NCI-H524 (cell line): ENCODE measurements at places on chromosomes 7 and 10.

- peak; percentile 89 for DNase-seq
Measured at GRCh38 chr7:90625562-90625961, 29.4 kb downstream of the CDK14 start.

GRCh38 chr7:28446131-28446530 lies 33.8 kb downstream of the CREB5 start:
- DNase-seq, result no peak

GRCh38 chr7:30755384-30756154 lies 3.6 kb downstream of the INMT start:
- DNase-seq, result no peak

GRCh38 chr10:5546891-5547680 lies 22.3 kb downstream of the CALML3 start:
- no peak for DNase-seq

- no peak for DNase-seq
Measured at GRCh38 chr10:74055383-74056049, 57.6 kb downstream of the VCL start.

GRCh38 chr10:98320486-98321185 lies 52.6 kb upstream of the LOXL4 start:
- DNase-seq, result no peak

DNA sequence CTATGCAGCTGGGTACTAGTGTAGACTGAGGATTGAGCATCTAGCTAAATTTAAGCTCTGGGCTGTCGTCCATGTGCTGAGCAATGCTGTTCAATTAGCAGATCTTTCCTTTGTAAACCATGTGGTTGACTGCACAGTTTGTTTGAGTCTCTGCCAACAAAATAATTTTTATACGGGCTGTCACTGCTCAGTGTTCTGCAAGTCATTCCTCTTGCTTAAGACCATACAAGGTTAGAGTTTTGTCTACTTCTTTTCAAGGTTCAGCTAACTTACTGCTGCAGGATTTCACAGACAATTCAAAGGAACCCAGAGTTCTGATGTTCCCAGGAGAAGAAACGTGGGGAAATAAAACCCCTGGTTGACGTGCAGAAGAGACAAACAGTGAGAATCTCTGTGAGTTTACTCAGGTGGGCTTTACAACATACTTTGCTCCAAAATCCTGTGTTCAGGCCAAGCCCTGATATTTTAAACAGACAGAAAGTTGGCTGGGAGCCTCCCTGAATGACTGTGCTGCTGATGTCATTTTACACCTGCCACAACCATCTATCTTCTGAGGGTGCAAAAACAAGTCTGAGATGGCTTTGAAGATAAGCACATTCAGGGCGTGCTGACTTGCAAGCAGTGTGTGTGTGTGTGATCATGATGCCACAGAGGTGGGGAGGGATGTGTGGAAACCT lies 177.1 kb upstream of the SVIL start:
- DNase-seq, result no peak

DNA sequence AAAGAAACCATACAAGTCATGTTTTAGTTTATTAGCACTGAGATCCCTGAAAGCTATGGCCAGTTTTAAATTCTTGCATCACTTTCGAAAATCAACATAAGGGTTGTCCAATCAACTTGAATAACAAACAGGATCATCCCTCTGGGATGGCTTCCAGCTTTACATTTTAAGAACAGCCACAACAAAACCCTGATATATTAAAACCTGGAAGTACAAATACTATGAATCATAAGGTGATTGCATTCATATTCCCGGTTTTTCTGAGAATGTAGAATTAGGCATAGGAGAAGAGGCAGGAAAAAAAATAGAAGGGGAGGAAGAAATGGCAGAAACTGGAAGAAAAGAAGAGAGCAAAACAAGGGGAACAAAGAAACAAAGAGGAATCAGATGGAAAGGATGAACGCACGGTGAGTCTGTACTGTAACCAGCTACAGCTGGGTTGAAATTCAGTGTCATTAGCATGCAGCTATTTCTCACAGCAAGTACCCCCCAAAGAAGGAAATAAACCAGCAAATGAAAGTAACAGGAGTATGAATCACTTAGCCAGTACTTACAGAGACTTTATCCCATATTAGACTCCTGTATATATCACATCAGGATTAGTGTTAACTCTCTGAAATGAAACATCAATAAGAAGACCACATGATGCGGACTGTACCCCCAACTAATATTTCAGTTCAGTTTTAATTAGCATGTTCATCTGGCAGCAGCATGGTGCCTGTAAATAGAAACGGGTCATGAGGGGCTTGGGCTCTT lies 301.3 kb downstream of the RNLS start:
- no peak for DNase-seq

GRCh38 chr10:124104011-124104627 lies 10.7 kb upstream of the CHST15 start:
- no peak for DNase-seq

DNA sequence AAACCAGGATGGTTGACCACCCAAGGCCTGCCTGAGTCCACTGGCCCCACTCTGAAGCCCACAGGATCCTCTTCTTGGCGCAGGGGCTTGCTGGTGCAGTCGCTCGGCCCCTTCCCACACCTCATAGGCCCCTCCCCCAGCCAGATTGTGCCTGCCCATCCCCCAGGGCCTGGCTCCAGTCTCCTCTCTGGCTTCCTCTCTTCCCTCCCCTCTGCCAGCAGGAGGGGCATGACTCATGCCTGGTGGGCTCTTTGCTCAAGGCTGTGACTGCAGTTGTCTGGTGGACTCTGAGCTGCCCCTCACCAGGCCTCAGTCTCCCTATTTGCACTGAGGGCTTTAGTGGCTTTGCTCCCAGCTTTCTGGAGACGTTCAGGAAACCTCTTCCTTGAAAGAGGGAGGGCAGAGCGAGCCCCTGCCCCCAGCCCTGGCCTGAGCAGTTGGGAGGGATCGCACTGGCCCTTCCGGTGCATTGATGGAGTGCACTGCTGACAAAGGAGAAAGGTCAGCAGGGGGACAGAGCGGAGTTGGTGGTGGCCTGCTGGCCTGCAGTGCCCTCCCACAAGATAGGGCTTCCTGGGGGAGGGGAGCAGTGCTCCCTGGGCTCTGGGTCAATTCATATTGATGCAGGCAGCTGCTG lies 60.7 kb downstream of the ZMIZ1 start:
- no peak for DNase-seq

GRCh38 chr10:60951272-60951724 lies 7.3 kb upstream of the RHOBTB1 start:
- DNase-seq, result no peak

GRCh38 chr10:43861966-43862751 lies 213.5 kb upstream of the ZNF32 start:
- DNase-seq, result no peak
